Neural crest cell (in vitro differentiated cells): ENCODE measurements at places on chromosomes 3 and 15. TPM values are rescaled to one million over a fixed set of nuclear protein-coding genes. Genes with fewer than 3 reads are reported as not detected.

SLITRK3 gene
- 0.51 and 1.4 TPM in 2 replicates for total RNA-seq

- DNase-seq: no peak
Measured at GRCh38 chr3:45329761-45330305, 58.5 kb upstream of the LARS2 start.

DNA sequence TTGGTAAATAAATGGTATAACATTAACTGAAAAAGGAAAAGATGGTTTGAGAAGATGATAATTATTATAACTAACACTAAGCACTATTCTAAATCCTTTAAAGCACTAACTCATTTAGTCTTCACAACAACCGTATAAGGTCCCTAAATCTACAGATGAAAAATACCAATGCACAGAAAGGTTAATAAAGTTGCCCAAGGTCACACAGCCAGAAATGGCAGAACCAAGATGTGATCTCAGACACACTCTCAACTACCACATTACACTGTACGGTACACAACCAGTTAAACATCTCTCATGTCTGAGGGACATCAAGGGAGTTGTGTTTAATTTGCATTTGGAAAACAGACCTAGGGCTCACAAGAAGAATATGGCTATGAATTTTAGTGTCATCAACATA lies 23.1 kb downstream of the RAB27A start:
- DNase-seq: no peak

CASR gene
- not detected in 2 replicates for total RNA-seq

- peak; percentile 39 for DNase-seq
Measured at GRCh38 chr3:179811321-179812095, 158.7 kb downstream of the USP13 start.

GRCh38 chr15:84604826-84605553 lies 4.2 kb downstream of the ZSCAN2 start:
- DNase-seq: no peak

CLRN1 gene
- not detected in 2 replicates for total RNA-seq

GRCh38 chr15:54636147-54636546 lies 560.6 kb downstream of the RSL24D1 start:
- no peak for DNase-seq

- DNase-seq: peak; percentile 95
Measured at GRCh38 chr15:41774062-41774881, at the start of gene MAPKBP1. Gene MAPKBP1 (plus strand): TSS chr15:41774484. CDS start chr15:41775276, 792 bp downstream.

DNA sequence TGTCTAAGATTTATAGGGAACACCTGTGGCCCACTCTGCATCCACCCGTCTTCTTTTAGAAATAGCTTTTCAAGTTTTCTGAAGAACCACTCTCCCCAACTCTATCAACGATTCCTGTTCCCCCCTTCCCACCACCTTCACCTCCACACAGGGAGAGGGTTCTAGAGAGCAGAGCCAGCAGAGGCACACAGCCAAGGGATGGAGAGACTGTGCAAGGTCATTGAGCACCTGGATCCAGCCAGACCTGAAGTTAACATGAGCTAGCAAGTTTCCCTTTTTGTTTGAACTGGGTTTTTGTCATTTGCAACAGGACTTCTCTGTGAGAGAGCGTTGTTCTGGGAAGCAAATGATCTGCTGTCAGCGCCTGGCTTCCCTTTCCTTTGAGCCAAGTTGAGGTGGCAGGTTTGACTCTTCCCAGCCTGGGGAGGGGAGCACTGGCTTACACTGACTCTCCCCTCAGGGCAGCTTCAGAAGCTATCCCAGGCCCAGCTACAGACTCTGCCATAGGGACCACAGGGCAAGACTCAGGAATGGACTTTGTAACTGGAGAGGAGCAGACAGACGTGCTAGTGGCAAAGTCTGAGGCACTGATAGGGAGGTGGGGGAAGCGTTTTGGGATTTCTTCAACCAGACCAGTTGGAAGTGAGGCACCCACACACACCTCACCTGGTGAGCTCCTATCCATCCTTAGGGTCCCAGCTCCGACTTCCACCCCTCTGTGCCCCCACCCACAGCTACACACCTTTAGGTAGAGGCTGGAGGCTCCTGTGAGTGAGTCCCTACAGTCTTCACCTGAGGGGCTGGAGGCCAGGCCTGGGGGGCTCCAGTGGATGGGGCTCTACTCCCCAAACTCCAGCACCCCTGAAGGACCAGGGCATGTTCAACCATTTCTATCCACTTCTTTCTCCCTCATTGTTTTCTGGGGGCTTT lies 19.4 kb upstream of the PLXNA1 start:
- DNase-seq: no peak

DNA sequence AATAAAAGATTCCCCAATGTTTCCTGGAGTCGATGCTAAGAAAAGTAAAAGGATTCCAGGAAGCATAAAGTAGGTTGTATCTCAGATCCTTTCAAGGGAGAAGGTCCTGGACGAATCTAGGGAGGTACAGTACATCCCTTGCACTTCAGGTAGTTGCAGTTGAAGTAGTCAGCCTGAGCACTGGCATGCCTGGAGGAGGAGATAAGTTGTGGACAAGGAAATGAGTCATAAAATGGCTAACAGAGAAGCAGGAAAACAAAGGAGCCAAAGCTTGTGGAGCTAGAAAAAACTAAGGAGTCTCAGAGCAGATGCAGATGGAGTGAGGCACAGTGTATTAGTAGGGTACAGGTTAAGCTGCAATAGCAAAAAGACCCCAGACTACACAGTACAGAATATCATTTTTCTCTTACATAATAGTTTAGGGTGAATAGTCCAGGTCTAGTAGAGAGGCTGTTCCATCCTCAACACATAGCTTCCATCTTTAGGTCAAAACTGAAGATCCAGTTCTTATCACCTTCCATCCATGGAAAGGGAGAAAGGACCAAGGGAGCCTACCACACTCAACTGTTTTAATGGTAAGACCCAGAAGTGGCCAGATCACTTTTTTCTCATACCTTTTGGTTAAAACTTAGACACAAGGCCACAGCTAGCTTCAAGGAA lies 41.3 kb downstream of the COL6A5 start:
- DNase-seq: no peak

DNA sequence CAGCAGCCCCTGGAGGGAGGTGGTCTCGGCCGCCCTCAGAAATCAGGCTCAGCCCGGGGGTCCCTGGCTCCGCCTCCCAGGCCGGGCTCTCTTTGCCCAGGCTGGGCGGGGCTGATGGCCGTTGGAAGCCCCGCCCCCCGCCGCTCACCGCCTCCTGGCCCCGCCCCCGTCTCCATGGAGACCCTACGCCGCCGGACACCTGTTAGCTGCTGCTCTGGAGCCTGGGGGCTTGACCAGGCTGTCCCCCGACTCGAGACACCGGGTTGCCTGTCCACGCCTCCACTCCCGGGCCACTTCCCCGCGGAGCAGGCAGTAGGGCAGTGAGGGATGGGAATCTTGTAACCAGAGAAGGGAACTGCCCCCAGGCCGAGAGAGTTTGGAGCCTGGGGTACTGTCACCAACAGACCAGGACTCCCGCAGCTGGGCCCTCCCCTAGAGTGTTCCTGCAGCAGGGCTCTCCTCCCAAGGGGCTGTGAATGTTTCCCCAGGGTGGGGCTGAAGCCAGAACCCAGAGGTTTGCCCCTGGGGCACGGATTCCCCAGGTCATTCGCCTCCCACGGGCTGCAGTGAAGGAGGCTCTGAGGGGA lies 27.8 kb upstream of the RPL32 start:
- DNase-seq: peak; percentile 76

SOX14 gene
- total RNA-seq: 0.18 and 0.37 TPM in 2 replicates

- DNase-seq: peak; percentile 79
Measured at GRCh38 chr3:64685800-64686445, 1.9 kb downstream of the ADAMTS9 start.

DNA sequence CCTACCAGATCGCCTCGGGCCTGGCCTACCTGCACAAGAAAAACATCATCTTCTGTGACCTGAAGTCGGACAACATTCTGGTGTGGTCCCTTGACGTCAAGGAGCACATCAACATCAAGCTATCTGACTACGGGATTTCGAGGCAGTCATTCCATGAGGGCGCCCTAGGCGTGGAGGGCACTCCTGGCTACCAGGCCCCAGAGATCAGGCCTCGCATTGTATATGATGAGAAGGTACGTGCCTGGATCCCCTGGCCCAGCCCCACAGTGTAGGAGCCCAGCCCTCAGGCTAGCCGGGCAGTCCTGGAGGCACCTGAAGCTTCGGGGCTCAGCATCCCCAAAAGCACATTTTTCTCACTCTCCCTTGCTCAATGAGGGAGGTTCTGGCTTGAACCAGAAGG lies 135.8 kb downstream of the LRRK1 start:
- DNase-seq: no peak

DNA sequence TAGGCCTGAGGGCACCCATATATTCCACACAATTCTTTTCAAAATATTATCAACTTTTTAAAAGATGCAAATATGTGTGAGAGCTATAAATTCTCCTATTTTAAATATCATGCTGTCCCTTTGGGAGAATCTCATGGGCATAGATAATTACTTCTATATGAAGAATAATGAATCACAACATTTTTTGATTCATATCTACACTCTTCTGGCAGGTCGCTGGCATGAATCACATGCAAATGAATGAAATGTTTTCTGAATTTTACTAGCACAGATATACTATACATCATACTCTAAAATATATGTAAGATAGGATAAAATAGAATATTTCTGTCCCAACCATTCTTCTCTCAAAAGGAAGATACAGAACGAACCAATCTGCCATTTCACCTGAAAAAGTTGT lies 277.7 kb upstream of the KCNH8 start:
- no peak for DNase-seq

- DNase-seq: no peak
Measured at GRCh38 chr3:12165909-12166308, 7.2 kb upstream of the TIMP4 start.
